ENCODE measurements at places on chromosomes 1 and 21.

- DNase-seq: no peak
These were observed 64.3 kb downstream of the TMEM53 start for GRCh38 chr1:44609768-44610526.

DNA sequence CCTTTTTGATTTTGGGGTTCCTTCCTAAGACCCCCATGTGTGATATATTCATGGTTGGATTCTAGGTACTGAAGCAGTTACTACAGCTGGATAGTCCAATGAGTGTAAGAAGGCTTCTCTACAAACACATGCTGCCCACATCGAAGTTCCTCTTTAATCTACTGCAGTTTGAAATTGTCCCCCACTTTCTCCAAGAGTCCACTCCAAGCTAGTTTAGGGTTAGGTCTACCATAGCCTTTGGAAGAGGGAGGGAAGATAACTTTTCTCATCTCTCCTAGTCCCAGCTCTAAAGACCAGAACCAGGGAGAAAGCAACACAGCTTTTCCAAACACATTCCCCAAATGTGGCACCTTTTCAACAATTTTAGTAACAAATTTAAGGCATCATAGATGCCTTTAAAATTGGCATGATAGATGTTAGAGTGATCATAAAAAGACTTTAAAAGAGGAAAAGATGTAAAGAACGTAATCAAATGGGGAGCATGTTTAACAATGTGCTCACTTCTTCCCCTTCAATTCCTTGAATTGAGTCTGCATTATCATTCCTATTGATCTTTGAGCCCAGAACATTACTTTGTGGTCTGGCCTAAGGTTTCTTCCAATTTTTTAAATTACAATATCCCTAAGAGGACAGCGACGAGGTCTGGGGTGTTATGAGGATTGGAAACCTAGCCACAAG, 1.0 kb upstream of the EXO1 start:
- no peak for DNase-seq

- DNase-seq: no peak
These were observed 12.8 kb downstream of the SPATA46 start for GRCh38 chr1:162363823-162364222.

DNA sequence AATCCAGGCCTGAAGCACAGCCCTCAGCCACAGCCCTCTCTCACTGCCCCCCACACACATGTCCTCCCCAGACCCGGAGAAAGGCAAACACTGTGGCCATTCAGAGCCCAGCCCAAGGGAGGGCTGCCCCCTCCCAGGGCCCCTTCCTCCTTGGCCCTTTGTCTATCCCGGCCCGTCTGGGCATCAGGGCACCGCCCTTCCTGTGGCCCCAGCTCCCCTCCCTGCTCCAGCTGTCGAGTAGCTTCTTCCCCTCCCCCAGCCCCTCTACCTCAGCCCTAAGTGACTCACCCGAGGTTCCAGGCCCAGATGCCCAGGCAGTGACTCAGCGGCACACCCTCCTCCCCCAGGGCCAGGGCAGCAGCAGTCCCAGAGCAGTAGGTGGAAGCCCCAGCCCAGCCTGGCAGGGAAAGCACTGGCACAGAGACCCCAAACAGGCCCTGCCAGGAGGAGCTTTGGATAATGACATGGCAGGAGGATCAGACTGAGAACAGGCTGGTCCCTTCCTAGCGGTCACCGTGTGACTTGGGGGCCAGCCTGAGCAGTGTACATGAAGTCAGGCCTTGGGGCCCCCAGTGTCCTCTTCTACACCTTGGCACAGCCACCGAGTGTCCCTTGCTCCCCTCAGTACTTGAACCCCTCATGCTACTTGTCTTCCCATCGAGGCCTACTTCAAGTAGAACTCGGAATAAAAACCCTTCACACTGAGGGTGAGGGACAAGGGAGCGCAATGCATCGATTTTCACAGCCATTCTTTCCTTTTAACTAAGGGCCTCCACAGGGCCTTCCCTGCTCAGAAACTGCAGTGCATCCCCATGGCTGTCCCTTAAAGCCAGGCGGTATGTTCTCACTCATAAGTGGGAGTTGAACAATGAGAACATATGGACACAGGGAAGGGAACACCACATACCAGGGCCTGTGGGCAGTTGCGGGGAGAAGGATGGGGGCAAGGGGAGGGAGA, 1.0 kb upstream of the S100A2 start:
- DNase-seq: peak; percentile 92

DNA sequence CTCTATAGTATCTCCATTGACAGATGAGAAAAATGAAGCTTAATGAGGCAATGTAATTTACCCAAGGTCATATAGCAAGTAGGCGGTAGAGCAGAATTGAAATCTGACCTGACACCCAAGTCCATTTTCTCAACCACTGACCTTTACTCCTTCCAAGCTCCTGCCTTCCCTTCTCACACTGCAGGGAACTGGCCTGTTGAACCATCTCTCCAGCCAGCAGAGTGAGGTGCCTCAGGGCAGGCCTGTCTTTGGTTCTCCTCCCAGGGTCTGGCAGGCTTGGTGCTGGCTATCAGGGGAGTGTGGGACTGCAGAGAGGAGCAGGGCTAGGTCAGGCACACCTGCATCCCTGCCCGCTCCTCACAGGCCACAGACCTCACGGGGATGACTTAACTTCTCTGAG, 126.8 kb downstream of the BEND5 start:
- DNase-seq: no peak

- peak; percentile 41 for DNase-seq
These were observed 224.9 kb upstream of the FGGY start for GRCh38 chr1:59071876-59072582.

DNA sequence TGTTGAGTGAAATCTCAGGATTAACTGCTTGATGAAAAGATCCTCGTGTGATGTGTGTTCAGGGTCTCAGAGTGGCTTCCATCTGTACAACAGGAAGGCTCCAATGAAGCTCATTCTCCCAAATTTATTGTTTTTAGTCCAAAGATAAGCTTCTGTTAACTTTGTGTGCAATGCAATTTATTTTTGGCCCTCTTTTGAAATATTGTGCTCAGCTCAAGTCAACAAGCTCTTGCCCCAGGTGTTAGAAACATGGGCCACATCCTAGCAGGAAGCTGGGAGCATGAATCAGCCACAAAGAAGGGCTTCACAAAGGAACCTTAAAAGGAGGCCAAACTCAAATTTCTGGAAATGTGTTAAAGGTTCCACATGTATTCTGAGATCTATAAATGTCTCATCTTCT, 135.7 kb downstream of the PCP4 start:
- DNase-seq: no peak

DNA sequence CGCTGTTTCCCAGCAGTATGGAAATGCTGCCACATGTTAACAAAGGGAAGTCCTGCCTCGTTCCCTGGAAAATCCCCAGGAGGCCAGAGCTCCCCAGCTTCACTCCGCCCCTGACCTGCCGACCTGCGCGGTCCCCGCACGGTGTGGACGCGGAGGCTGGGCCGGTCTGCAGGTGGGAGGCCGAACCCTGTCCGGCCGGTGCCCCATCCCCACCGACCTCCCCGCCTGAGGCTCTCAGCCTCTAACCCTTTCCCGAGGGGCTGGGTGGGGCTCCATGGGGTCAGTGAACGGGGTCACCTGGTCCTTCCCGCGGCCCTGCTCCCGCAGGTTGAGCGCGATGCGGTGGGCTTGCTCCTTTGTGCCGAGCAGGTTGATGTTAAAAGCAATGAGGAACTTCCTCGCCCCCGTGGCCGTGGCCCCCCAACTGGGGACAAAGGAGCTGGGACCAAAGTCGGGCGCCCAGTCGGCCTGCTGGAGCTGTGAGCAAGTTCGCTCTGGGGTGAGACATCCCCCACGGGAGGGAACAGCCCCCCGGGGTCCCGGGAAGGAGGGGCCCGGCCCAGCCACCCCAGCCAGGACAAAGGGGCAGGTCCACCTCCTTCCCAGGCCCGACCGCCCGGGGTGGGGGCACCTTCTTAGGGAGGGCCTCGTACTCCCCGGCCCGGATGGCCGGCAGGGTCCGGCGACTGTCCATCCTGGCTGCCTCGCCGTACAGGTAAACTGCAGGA, 4.0 kb downstream of the FTCD start:
- DNase-seq: no peak

DNA sequence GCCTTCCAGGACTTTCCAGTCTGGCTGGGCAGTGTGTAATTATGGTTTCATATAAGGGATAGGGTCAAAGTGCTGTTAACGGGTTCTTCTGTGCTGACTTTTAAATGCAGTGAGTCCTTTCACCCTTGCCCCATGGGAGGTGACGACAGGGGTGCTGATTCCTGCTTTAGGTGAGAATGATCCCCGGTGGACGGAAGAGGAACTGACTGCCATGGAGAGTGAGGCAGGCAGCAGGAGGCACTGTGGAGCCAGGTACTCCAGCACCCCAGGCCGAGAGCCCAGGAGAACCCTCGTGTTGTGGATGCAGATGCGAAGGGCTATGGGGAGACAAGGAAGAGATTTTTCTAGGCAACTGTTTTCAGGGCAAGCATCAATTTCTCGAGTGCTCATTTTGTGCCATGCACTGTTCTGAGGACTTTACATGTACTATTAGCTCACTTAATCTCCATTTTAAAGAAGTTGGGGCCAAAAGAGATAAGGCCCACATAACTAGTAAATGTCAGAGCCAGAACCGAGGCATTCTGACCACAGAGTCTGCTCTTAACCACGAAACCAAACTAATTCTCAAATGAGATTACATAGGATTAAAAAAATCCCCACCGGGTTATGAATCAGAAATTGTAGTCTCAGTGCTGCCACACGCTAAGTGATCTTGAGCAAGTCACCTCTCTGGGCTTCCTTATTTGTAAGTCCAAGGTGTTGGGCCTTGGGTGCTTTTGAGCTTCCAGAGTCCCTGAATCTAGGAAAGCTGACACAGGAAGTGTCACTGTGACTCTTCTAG, 28.2 kb downstream of the STPG1 start:
- no peak for DNase-seq

DNA sequence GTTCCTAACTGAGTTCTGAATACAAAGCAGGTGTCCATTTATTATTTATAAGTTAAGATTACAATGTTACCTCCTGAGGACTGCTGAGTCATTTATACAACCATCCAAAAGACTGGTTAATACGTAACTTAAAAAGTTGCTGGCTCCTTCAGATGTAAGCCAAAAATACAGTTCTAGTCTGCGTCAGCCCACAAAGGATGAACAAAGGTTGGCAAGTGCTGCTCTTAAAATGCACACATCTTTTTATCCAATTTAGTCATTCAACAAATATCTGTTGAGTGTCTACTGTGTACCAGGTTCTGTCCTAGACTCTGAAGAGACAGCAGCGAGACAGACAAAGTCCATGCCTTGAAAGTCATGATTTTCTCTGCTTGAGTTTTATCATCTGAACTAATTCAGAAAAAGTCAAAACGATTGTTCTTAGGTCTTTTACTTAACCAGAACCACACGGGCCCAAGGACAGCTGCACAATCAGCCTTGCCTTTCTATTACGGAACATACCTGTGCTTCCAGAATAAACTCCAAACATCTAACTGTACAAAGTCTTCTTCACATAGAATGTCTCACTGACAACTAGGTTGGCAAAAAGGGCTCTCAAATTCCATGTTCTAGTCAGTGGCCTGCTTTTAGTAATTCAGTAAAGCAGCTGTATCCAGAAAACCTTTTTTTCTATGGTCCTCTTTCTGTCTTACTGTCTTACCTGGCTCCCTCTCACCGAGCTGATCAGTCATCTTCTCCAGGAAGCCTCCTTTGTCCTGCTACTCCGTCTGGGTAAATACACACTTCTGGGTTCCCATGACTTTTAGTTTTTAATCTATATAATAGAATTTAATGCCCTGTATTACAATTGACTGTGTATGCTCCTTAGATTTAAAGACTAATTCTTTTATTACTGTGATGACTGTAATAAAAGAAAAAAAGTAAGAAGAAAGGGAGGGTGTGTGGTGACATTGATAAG, 15.5 kb upstream of the CNN3 start:
- DNase-seq: no peak

GRCh38 chr1:206899717-206900116, 2.5 kb downstream of the IL24 start:
- DNase-seq: no peak

DNA sequence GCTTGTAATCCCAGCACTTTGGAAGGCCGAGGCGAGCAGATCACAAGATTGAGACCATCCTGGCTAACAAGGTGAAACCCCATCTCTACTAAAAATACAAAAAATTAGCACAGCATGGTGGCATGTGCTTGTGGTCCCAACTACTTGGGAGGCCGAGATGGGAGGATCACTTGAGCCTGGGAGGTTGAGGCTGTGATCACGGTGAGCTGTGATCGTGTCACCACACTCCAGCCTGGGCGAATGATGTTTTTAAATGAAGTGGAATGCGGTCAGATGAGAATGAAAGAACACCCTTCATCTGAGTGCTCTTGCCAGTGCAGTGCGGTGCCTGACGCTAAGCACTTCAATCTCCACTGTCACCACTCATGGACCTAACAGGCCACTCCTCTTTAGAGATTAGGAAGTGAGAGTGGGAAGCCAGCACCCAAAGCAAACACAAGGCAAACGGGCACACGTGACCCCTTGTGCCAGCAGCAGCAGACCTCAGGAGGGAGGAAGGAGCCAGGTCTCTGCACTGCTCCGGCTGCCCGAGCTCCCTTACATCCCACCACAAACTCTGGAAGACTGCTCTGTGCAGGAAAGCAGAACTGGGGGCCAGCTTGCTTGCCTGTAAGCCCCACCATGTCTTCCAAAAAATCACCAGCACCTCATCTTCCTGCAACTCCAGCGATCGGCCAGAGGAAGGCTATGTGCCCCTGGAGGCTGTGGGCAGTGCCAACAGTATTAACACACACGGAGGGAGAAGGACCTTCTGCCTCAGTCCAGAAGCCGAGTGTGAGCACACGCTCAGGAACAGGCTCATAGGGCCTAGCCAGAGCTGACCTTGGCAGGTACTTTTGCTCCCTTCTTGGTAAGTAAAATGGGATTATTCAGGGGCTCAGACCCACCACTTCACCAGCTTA, 9.7 kb downstream of the CTNNBIP1 start:
- peak; percentile 4 for DNase-seq

- DNase-seq: no peak
These were observed 9.5 kb downstream of the PSMB4 start for GRCh38 chr1:151408891-151409290.

DNA sequence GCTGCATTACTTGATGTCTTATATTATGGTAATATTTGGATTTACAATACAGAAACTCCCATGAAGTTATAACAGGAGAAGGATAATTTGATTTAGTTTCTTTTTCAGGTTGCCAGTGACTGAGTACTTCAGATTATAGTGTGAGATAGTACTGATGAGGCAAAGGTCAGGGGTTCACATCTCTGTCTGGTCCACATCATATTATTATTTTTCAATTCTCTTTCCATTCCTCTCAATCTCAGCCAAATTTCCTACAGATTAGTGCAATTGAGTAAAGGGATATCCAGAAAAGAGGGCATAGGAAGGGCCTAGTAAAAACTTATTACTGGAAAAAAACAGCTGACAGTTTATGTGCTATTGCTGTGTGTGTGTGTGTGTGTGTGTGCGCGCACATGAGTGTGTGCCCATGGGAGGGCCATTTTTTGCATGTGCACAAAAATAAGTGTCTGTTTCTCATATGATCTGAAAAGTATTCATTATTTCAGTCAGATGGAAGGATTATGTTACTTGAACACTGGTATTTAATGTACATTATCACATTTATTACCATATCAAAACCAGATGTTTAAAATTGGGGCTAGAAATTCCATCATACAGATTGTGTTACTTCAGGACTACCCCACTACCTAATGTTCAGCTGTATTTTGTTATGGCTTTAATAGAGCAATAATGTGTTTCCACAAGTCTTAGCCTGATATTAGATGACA, 78.3 kb upstream of the KCNK2 start:
- no peak for DNase-seq

Data from CD4-positive, alpha-beta T cell treated with Interleukin-6 at 100 ng/mL for 8 hours (primary cell).